ENCODE measurements at places on chromosomes 5 and 9.

DNA sequence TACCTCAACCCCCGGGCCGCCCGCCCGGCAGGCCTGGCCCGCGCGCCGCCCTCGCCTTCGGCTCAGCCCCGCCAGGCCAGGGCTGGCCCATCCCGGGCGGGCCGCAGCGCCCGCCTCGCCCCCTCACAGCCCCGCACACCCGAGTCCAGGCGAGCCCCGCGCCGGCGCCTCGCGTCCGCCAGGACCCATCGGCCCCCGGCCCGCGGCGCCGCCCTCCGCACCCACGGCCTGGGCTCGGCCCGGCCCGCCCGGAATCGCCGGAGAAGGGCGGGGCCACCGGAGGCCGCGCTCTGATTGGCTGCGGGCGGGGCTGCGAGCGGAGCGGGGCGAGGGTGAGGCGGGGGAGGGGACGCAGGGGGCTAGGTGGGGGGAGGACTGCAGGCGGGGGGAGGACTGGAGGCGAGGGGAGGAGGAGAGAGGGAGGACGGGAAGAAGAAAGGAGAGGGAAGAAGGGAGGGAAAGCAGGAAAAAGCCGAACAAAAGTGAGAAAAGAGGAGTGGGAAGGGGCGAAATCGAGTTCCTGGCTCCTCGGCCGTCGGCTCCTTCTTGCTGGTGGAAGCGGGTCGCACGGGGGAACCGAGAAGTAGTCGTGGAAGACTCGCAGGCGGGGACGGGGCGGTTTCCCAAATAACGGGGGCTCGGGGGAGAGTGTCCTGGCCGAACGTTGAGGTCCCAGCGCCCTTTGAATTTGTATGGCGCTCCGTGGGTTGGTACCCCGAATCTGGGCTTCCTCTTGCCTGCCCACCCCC, 472 bp upstream of the UBTD2 start:
- DNase-seq: peak; percentile 60

GRCh38 chr5:113093558-113093957, 117.0 kb downstream of the DCP2 start:
- DNase-seq: peak; percentile 24

GRCh38 chr9:105646879-105647594, 15.2 kb upstream of the TAL2 start:
- DNase-seq: no peak

GRCh38 chr5:20335978-20336377, 348.0 kb upstream of the CDH18 start:
- no peak for DNase-seq

- DNase-seq: peak; percentile 81
Observed at GRCh38 chr9:136847826-136848392, 1.3 kb upstream of the PHPT1 start.

GRCh38 chr9:100739666-100740065, 161.8 kb downstream of the CAVIN4 start:
- DNase-seq: no peak

Data from RCC 7860 (cell line).